Natural killer cell treated with Interleukin-12 subunit alpha and Interleukin-12 subunit beta and Interleukin-15 and Interleukin-18, amount 100 ng/mL, for 72 hours (primary cell): ENCODE measurements at places on chromosomes 2 and 18. TPM values are rescaled to one million over a fixed set of nuclear protein-coding genes. Genes with fewer than 3 reads are reported as not detected.

ERBB4 gene
- not detected for total RNA-seq

TYMS gene
- total RNA-seq = 180 TPM

RGPD8 gene
- 7.7 TPM for total RNA-seq

- DNase-seq = no peak
Measured at GRCh38 chr2:241633561-241633960, 3.4 kb downstream of the THAP4 start.

DNA sequence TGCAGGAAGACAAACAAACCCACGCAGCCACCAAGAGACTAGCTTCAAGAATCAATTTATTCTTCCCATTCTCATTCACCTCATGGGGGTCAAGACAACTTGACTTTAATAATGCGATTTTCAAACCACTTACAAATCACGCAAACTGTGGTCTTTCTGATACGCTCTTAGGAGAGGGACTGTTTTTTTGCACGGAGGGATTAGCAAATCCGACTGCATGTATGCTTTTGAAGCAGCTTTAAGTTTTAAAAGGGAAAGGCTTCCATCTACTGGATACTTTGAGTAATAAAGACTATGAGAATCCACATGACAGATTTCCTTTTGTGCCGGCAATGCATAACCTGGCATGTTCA is 322.9 kb upstream of the KCNJ3 start:
- DNase-seq = no peak

DNA sequence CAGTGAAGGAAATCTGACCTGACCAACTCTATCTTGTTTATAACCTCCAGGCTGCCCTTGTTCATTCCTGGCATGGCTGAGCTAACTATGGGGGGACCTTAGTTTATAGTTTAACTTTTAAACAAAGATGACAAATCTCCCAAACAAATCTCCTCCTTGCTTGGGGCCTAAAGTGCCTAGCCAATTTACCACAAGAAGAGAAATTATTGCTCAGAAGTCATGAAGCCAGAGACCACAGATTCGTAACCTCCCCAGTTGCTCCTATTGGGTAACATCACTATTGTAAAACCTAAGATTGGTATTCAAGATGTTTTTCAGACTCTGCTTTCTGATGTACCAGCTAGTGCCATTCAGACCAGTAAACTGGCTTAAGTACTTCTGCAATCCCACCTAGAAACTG is 649.4 kb upstream of the SLC8A1 start:
- DNase-seq = no peak

DNA sequence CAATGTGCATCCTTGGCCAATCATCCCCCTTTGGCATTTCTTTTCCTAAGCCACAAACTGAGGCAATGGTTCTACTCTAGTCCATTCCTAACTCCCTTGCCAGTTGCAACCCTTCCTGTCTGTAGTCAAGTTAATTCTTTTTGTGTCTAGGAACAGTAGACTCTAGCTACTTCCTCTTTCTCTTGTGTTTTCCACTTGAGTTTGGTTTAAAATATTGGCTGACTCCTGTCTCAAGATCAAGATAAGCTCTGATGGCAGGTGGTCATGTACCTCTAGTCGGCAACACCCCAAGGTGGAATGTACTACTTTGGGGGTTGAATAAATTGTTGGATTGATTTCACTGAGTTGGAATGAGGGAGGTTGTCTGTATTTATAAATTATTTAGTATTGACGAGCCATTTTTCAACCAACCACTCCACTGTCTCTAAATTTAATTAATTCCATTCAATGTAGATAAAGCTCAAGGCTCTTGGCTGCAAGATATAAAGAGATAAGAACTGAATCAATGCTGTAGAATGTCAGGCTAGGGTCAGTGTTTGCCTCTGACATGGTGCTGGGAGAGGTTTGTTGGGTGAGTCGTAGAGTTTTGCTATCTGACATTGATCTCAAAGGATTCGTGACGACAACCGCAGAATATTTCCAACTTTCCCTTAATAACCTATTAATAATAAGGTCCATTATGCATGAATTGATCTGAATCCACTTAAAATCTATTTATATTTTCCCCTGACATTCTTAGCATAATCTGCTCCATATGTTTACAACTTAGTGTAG is 188.7 kb upstream of the APCDD1 start:
- DNase-seq = no peak

DNA sequence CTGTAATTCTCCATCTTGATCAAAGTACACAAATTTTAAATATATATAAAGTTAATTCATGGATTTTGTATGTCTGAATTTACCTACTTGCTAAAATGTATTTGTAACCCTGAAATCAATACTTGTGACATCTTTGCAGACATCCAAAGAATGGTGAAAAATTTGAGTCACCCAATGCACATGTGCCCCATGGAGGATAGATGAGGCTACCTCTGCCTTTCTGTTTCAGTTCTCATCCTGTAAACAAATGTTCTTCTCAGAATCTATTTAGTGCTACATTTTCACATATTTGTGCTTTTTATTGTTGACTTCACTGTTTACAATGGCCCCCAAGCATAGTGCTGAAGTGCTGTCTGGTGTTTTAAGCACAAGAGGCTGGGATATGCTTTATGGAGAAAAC is 171.5 kb downstream of the LRATD1 start:
- no peak for DNase-seq
